Activated naive CD8-positive, alpha-beta T cell treated with anti-CD3 and anti-CD28 coated beads, Interleukin-2, amount 10 ng/mL, durations not matched to agents 7 days and 5 days (primary cell): ENCODE measurements at places on chromosomes 4 and X. TPM values are rescaled to one million over a fixed set of nuclear protein-coding genes. Genes with fewer than 3 reads are reported as not detected.

CNOT6L gene
- total RNA-seq = 164 TPM

DNA sequence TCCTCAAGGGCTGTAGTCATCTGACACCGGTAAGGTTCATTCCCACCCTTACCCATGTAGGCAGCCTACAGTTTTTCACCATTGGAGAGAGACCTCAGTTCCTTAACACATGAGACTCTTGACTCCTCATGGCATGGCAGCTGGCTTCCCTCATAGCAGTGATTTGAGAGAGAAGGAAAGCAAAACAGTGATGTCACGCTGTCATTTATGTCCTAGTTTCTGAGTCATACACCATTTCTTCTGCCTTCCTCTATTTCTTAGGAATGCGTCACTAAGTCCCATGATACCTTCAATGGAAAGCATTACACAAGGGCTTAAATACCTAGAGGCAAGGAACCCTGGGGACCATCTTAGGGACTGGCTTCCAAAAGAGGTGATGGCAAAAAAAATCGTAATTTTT, 226.1 kb downstream of the SPCS3 start:
- no peaks in the 10 kb centered on the region for H3K36me3 ChIP-seq
- H3K27me3 ChIP-seq = no peaks in the 10 kb centered on the region
- H3K4me3 ChIP-seq = no peak overlapping the region
- H3K4me1 ChIP-seq = no peaks in the 10 kb centered on the region
- H3K27ac ChIP-seq = no peak overlapping the region

DNA sequence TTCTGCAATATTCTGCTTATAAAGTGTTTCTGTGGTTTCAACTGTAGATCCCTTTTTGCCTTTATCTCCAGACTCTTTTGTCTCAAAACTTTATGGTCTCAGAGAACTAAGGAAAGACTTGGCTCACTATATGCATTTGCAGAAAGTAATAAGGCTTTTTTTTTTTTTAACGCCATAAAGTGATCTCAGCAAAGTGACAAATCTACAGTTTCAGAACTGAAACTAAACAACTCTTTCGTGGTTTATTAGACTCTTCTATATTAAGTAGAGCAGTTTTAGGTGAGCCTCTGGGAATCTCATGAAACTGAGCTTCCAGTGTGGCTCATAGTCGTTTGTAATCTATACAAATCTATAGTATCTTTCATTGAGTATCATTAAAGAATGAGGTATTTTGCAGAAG, 15.3 kb downstream of the ATP7A start:
- H3K27me3 ChIP-seq = no peaks in the 10 kb centered on the region
- H3K4me3 ChIP-seq = peak overlapping the region; percentile 32
- peaks cover 7% of the 10 kb centered on the region for H3K36me3 ChIP-seq

- H3K27ac ChIP-seq = no peak overlapping the region
- H3K36me3 ChIP-seq = peaks cover 41% of the 10 kb centered on the region
- H3K27me3 ChIP-seq = no peaks in the 10 kb centered on the region
- H3K4me1 ChIP-seq = no peaks in the 10 kb centered on the region
Observed at GRCh38 chr4:99062120-99062519, 26.5 kb downstream of the ADH5 start.

DNA sequence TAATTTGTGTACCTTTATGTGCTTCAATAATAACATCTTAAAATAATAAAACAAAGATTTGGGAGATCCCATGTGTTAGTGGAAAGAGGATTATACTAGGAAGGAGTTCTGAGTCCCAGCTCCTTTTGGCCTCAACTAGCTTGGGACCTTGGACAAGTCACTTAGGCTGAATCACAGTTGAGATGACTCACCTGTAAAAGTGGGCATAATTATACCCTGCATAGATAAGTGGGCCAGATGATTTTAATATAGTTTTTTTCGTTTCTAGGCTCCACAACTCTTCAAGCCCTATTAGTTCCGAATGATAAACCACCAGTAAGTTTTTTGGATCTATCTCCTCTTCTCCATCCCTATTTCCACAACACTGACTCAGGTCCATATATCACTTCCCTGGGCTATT, 131.8 kb downstream of the ENOX2 start:
- H3K4me1 ChIP-seq = no peaks in the 10 kb centered on the region
- no peaks in the 10 kb centered on the region for H3K27me3 ChIP-seq
- peaks cover 1% of the 10 kb centered on the region for H3K36me3 ChIP-seq
- H3K27ac ChIP-seq = no peak overlapping the region

DNA sequence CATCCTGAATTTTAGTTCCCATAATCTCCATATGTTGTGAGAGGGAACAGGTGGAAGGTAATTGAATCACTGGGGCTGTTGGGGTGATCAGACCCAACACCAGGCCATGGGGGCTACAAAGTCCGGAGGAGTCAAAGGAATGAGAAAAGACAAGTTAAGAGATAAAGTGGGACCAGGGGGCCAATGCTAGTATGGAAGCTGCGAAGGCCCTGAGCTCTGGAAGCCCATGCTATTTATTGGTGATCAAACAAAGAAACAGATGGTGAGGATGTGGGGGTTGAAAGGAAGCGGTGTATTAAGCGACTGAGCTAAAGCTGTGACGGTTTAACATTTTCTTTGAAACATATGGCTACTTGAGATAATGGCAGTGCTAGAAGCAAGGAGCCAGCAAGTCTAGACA, 132.8 kb downstream of the PDGFC start:
- no peaks in the 10 kb centered on the region for H3K4me1 ChIP-seq
- H3K27me3 ChIP-seq = no peaks in the 10 kb centered on the region
- DNase-seq = no peak
- H3K4me3 ChIP-seq = no peak overlapping the region
- H3K36me3 ChIP-seq = no peaks in the 10 kb centered on the region

- H3K4me1 ChIP-seq = no peaks in the 10 kb centered on the region
- DNase-seq = no peak
- peaks cover 13% of the 10 kb centered on the region for H3K36me3 ChIP-seq
- H3K4me3 ChIP-seq = no peak overlapping the region
- no peaks in the 10 kb centered on the region for H3K27me3 ChIP-seq
Observed at GRCh38 chrX:72201836-72202536, 20.4 kb downstream of the PIN4 start.
